ENCODE measurements at places on chromosomes 13 and 19.

DNA sequence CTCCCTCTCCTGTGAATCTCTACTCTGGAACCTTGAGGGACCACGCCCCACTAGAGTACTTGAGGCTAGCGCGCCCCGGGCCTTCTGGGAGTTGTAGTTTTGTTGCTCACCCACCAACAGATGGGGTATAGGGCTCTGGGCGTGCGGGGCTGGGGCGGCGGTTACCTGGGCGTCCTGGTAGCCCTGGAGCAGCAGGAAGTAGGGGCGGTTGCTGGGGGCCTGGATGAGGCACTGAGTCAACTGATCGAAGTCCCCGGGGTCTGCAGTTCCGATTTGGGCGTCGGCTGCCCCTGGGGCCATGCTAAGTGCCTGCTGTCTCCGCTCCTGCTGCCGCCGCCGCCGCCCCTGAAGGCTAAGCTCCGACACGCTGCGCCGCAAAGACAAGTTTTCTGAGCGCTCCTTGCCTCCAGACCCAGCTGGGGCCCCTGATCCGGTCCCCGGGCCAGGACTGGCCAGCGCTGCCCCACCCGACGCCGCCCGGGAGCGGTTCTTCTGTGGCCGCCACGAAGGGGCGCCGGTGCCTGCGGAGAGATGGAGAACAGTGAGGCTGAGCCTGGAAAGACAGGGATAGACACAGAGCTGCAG is 5.3 kb downstream of the RASIP1 start:
- no peak for DNase-seq

- DNase-seq: no peak
Observed at GRCh38 chr19:38979812-38980211, 4.3 kb upstream of the FBXO17 start.

GRCh38 chr13:29924482-29925350 is 74.3 kb upstream of the UBL3 start:
- DNase-seq: no peak

- no peak for DNase-seq
Observed at GRCh38 chr19:50607874-50608785, 31.6 kb downstream of the SYT3 start.

DNA sequence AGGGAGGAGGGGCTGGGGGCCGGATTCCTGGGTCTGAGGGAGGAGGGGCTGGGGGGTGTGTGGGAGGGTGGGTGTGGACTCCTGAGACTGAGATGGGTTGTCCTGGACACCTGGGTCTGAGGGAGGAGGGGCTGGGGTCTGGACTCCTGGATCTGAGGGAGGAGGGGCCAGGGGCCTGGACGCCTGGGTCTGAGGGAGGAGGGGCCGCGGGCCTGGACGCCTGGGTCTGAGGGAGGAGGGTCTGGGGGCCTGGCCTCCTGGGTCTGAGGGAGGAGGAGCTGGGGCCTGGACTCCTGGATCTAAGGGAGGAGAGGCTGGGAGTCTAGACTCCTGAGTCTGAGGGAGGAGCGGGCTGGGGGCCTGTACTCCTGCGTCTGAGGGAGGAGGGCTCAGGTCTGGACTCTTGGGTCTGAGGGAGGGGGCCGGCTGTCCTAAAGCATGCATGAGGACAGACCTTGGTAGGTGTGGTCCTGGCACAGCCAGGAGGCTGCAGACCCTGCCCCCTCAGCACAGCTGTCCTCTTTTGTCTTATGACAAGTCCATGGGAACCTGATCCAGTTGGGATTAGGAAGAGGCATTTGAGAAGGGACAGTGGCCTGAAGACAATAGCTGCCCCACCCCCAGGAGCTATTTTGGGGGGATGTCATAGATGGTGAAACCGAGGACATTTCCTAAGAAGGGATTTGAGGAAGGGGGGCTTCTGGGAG is 1.3 kb downstream of the TNNT1 start:
- DNase-seq: no peak
